NCI-H2081 (cell line): ENCODE measurements at places on chromosomes 16 and 17.

- no peak for DNase-seq
Measured at GRCh38 chr17:72472106-72472505, 351.3 kb downstream of the SOX9 start.

DNA sequence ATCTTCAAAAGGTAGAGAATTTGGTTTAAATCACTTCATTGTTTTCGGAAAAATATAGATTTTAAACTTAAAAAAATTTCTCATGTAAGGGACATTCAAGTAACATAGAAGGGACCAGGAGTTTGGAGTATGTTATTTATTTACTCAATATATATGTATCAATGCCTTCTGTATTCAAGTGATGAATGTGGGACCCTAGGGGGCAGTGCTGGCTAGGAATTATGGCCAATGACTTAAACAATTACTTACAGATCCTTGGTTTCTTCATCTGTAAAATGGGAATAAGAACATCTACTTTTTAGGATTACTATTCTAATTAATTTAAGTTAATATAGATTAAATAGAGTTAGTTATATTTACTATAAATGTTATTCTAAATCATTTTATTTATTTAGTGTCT is 886.3 kb upstream of the RBFOX1 start:
- DNase-seq, result no peak

DNA sequence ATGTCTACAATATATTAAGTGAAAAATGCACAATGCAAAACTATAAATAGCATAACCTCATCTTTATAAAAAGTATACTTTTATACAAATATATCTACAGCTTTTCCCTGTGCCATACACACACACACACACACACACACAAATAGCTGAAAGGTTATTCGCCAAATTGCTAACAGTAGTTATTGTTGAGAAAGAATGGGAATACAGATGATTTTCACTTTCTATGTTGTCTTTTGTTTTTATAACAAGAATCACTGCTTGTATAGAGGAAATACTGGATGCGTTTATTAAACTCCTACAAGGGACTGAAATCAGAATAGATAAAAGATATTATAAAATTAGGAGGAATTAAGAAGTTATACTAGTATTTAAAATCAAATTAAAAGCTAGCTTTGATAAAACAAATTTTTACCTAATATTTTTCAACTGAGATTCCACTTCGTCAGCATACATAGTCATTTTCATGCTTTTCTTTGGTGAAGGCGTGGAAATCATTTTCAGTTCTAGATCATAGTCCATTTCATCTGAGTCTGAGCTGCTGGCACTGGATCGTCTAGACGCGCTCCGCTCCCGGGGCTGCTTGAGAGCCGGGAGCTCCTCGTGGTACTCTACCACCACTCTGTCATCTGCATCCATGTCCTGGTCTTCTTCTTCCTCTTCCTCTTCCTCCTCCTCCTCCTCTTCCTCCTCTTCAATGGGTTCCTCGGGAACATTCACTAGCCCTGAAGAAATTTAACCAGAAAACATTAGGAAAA is 17.0 kb upstream of the ITGAE start:
- no peak for DNase-seq

DNA sequence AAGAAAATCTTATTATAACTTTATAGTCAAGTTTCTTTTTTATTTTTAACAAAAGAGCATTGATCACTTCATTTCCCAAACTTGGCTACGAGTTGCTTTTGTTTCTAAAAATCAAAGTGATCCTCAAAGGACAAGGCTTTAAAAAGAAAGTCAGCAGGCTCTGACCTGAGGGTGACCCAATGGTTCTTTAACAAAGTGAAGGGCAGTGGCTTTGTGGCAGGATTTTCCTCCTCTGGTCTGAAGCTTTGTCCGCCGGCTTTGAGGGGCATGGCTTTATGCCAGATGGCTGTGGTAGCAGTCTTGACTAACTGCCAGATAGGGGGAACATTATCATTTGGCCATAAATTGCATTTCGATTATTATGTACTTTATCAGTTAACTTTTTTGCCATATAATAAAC is 28.5 kb downstream of the IQCK start:
- DNase-seq, result no peak

GRCh38 chr17:57480438-57481196 is 224.3 kb downstream of the MSI2 start:
- DNase-seq, result no peak
